ENCODE measurements at places on chromosomes 2 and 18.

GRCh38 chr2:56100791-56101312 lies 82.9 kb upstream of the CCDC85A start:
- no peak for DNase-seq

GRCh38 chr2:128086244-128086643 lies 4.8 kb upstream of the UGGT1 start:
- DNase-seq: no peak

GRCh38 chr2:157813467-157813866 lies 62.7 kb downstream of the ACVR1 start:
- DNase-seq: no peak

DNA sequence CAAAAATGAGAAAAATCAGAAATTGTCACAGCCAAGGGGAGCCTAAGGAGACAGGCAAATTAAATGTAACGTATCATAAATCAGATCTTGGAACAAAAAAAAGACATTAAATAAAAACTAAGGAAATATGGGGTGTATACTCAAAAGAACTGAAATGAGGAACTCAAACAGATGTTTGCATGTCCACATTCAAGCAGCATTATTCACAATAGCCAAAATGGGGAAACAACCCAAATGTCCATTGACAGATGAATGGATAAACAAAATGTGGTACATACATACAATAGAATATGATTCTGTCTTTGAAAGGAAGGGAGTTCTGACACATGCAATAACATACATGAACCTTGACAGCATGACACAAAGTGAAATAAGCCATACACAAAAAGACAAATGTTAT lies 155.8 kb upstream of the KLF7 start:
- DNase-seq: no peak

DNA sequence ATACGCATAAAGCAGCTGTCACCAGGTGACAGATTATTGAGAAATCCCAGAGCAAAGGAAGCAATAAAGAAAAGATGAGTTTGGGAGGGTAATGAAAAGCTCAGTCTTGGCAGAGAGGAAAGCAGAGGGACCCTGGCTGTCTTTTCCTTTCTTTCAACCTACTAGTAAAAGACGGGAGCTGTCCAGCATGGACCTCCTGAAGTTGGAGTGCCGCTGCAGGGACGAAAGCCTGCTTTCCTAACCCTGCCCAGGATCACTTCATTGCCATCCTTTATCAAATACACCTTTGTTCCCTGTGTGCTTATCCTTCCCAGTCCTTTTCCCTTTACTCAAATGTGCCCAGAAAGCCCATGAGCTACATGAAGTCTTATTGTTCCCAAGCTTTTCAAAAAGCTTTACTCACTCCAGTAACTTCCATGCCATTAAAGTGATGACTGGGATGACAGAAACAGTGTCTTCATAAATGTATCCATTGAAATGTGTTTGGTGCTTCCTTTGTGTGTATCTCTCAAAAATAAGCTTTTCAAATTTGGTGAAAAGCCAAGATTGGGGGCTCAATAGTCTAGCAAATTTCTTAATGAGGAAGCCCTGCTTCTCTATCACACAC lies 3.7 kb upstream of the SPR start:
- DNase-seq: peak; percentile 11

GRCh38 chr18:48195787-48196186 lies 213.4 kb downstream of the ZBTB7C start:
- no peak for DNase-seq

GRCh38 chr2:172270278-172271079 lies 156.9 kb upstream of the ITGA6 start:
- DNase-seq: peak; percentile 64

GRCh38 chr2:207394203-207394781 lies 135.5 kb upstream of the CREB1 start:
- no peak for DNase-seq

GRCh38 chr2:74461187-74462053 lies 3.2 kb downstream of the WBP1 start:
- no peak for DNase-seq

DNA sequence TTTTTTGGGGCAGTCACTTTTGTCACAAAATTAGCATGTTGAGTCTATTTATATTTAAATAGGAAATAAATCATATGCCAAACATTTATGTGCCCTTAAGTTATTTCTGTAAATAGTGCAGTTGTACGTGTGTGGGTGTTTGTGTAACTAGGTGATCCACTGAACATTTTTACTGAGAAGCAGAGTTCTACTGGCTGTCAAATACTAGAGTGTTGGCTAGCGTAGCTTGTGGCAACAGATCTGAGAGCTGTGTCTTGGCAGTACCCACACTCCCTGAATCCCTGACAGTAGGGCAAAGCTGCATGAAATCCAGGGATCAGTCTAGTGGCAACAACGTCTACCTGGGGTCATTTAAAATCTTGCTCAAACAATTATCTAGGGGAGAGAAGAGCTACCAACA lies 273.1 kb upstream of the SLC8A1 start:
- no peak for DNase-seq

GRCh38 chr2:8574196-8575037 lies 107.4 kb upstream of the ID2 start:
- DNase-seq: no peak

- DNase-seq: no peak
Measured at GRCh38 chr2:51013079-51013932, 18.6 kb downstream of the NRXN1 start.

DNA sequence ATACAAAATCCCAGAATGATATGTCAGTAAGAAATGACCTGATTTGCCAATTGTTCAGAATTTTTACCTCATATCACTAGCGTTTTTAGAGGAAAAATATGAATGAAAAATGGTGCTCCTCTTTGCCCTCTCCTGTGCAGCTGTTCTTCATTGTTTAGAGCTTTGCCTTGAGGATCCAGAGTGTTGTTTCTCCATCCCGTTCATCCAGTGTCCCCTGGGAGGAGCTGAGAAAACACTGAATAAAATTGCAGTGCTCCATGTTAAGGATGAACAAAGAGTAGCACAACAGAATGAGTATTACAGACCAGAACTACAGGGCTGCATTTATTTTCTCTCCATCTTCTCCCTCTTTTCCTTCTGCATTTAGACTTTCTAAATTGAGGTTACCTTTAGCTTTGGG lies 133.1 kb downstream of the ADCYAP1 start:
- DNase-seq: no peak

DNA sequence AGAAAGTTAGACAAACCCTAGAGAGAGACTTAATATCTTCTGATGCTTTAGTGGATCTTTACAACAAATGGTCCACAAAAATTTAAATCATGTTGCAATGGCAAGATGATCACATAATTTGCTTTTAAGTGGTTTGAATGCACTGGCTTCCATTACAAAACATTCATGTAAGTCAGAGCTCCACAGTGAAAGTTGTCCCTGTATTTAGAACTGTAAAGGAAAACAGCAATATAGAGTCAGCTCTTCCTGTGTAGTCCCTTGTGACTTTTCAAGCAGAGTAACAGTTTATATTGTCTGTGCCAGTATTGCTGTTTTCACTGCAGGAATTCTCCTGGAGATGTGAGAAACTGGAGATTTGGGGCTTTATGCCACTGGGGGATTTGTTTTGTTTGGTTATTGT lies 77.7 kb downstream of the MEIS1 start:
- DNase-seq: no peak

DNA sequence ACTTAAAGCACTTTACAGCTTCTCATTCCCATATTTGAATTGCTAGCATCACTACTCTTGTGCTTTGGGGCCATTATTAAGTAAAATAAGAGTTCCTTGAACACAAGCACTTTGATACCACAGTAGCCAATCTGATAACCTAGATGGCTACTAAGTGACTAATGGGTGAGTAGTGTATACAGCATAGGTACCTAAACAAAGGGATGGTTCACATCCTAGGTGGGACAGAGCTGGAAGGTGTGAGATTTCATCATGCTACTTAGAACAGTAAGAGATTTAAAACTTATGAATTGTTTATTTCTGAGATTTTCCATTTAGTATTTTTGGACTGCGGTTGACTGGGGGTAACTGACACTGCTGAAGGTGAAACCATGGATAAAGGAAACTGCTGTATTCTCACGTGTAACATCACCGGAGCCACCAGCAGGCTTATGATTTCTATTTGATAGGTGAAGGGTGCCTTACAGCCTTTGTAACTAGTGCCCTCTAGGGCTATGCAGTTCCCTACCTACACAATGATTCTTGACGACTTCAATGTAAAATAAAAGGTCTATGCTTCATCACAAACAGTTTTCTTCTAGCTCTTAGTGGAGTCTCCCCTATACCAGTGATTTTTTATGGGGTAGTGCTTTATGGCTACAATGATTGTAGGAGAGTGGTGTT lies 22.1 kb upstream of the CRIM1 start:
- no peak for DNase-seq

GRCh38 chr18:78595924-78596573 lies 383.6 kb upstream of the SALL3 start:
- no peak for DNase-seq

GRCh38 chr18:74248189-74248588 lies 43.6 kb downstream of the CYB5A start:
- DNase-seq: no peak

DNA sequence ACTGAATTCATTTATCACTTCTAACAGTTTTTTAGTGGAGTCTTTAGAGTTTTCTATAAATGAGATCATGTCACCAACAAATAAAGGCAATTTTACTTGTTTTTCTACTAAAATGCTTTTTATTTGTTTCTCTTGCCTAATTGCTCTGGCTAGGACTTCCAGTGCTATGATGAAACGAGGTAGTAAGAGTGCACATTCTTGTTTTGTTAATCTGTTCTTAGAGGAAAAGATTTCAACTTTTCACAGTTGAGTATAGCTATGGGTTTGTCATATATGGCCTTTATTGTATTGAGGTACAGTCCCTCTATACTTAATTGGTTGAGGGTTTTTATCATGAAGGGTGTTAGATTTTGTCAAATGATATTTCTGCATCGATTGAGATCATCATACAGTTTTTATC lies 5.6 kb downstream of the IL18RAP start:
- DNase-seq: no peak

DNA sequence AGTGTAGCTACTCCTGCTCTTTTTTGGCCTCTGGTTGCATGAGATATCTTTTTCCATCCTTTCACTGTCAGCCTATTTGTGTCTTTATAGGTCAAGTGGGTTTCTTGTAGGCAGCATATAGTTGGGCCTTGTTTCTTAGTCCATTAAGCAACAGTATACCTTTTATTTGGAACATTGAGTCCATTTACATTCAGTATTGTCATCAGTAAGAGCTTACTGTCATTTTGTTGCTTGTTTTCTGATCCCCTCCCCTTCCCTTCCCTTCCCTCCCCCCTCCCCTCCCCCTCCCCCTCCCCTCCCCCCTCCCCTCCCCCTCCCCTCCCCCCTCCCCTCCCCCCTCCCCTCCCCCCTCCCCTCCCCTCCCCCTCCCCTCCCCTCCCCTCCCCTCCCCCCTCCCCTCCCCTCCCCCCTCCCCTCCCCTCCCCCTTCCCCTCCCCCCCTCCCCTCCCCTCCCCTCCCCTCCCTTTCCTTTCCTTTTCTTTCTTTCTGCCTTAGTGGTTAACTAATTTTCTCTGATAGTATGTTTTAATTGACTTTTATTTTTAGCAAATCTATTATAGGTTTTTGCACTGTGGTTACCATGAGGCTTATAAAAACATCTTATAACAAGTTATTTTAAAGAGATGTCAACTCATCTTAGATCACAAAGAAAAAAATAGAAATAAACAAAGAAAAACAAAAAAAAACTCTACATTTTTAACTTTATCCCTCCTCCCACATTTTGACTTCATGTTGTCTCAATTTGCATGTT lies 13.2 kb upstream of the DCDC2C start:
- DNase-seq: no peak

- no peak for DNase-seq
Measured at GRCh38 chr2:189702071-189702470, 27.6 kb downstream of the ANKAR start.

GRCh38 chr2:150212722-150213171 lies 274.7 kb downstream of the RND3 start:
- DNase-seq: no peak

- DNase-seq: no peak
Measured at GRCh38 chr18:75157851-75158250, 51.1 kb downstream of the PTGR3 start.

- no peak for DNase-seq
Measured at GRCh38 chr18:77102259-77103040, 30.1 kb downstream of the MBP start.

DNA sequence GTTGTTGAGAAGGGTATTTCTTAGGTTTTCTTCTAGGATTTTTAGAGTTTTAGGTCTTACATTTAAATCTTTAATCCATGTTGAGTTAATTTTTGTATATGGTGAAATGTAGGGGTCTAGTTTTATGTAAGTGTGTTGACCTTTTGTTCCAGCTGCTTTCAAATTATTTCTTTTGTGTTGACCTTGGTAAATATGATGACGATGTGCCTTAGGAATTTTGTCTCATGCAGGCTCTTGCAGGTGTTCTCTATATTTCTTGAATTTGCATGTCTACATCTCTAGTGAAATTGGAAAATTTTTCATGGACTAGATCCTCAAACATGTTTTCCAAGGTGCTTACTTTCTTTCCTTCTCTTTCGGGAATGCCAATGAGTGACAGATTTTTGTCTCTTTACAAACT lies 1609.3 kb upstream of the ZEB2 start:
- no peak for DNase-seq

DNA sequence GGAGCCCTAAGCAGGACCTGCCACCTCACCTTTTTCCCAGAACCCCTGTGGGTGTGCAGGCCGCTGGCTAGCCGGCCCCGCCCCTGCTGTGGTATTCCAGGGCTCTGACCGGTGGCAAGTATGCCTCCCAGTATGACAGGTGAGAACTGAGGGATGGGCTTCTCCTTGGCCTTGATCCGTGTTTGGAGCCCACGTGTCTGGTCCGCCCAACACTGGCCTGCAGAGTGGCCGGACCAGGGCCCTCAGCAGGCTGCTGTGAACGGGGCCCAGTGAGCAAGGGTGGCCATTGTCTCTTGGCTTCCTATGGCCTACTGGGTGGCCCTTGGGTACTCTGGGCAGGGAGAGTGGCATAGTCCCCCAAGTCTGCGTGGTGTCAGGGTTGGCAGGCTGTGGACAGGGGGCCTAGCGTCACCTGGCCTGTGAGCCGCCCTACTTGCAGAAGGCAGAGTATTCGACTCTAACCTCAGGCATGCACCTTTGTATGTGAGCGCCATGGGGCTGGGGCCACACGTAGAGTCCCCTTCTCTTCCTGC lies 1.8 kb downstream of the RNPEPL1 start:
- DNase-seq: no peak

- DNase-seq: no peak
Measured at GRCh38 chr2:30213907-30214463, 17.3 kb upstream of the LBH start.

DNA sequence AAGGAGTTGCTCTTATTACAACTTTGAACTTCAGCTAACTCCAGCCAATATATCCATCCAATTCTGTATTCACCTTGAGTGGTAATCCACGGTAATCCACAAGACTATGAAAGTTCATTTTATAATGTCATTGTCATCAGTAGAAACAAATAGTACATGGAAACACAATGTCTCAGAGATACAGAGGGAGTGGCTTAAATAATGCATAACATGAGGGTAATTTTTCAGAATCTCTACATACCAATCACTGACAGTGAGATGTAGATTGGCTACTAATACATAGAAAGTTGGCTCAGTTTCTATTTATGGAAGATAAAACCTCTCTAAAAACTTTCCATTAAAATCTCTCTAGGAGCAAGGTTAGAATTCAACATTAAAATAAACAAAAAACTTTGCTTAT lies 93.2 kb downstream of the PLEKHM3 start:
- no peak for DNase-seq

All from CD4-positive, alpha-beta T cell treated with Interleukin-17A for 4 hours (primary cell).